ENCODE measurements at places on chromosomes 4 and X.

GRCh38 chr4:54268151-54268550 is 39.1 kb downstream of the PDGFRA start:
- DNase-seq = no peak

DNA sequence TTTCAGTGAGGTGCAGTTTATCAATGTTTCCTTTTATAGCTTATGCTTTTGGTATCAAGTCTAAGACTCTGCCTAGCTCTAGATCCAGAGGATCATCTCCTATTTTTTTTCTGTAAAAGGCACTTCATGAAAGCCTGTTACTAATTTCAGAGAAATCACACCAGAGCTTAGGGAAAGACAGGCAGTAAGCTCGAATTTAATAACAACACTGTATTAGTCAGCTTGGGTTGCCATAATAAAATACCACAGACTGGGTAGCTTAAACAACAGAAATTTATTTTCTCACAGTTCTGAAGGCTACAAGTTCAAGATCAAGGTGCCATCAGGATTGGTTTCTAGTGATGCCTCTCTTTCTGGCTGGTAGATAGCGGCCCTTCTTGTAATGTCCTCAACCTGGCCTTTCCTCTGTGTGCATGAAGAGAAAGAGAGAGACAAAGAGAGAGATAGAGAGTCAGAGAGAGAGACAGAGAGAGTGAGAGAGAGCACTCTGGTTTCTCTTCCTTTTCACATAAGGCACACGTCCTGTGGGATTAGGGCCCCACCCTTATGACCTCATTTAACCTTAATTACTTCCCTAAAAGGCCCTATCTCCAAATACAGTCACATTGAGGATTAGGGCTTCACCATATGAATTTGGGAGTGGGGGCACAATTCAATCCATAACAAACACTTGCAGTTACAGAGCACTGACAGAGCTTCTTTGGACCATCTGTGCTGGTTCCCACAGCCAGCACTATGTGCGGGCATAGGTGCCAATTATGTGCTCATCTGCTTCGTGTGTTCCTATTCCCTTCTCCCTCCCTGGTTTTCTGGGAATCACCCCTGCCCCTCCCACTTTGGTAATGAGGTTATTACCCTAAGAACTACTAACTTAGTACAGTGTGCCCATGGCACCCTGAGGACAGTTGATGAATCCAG is 114.8 kb upstream of the MED14 start:
- DNase-seq = no peak

- DNase-seq = no peak
These were observed at the start of gene ANXA10 for GRCh38 chr4:168092176-168092712. ANXA10 (plus strand) TSS chr4:168092537; CDS start chr4:168092701, 164 bp downstream.

- no peak for DNase-seq
These were observed 4.8 kb downstream of the ACOX3 start for GRCh38 chr4:8435656-8436121.

GRCh38 chr4:124111922-124112321 is 600.6 kb downstream of the ANKRD50 start:
- DNase-seq = no peak

GRCh38 chr4:78737035-78737434 is 39.1 kb upstream of the BMP2K start:
- no peak for DNase-seq

- DNase-seq = no peak
These were observed 53.9 kb upstream of the TET2 start for GRCh38 chr4:105092768-105093167.

GRCh38 chr4:26135331-26135730 is 185.5 kb upstream of the RBPJ start:
- DNase-seq = no peak

DNA sequence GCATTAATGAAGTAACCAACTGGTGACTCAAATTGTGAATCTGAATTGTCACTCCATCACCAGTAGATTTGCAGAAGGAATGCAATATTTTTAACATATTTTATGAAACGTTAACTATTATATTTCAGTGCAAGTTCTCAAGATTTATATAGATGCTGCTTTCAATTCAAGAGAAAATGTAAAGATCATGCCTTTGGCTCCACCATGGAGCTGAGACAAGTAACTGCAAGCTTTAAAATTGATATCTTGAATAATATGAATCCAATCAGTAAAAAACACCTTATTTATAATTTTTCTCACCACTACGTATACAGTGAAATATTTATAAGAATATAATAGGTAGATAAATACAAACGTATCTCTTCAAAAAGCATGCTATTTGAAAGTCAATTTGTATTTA is 27.8 kb upstream of the GALNTL6 start:
- no peak for DNase-seq

GRCh38 chr4:98626350-98626749 is 32.1 kb downstream of the TSPAN5 start:
- no peak for DNase-seq

DNA sequence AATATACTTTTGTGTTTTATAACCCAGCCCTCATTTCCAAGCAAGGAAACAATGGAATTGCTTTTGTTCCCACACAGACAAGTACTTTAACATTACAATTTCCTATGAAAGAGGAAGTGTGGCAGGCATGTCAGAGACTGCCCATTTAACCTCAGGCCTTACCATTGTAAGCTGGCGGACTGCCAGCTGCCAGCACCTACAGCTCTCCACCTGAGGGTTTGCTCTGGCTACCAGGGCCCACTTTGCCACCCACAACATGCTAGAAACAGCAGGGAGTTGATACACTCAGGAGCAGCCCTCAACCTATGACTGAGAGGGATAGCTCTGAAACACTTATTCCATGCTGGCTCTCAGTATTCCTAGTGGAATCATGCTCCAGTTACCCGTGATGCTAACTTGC is 152.3 kb upstream of the PRDX4 start:
- DNase-seq = no peak

- DNase-seq = no peak
These were observed 1.2 kb downstream of the RAP1GDS1 start for GRCh38 chr4:98262431-98262830.

DNA sequence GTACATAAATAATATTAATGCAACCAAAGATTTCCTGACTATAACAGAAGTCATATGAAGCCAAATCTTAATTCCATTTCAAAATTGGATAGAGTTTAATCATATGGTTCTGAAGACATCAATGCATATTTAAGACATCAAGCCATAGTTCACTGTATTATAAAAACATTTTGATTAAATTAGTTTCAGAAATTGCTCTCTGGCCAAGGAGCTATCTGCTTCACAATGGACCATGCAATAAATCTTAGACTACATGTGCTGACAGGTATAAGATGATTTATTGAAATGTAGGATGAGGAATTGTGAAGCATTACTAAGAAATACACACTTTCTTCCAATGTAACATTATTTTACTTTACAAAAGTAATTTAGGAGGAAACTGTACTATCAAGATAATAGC is 81.6 kb downstream of the MID1 start:
- DNase-seq = no peak

Measured in activated T-cell treated with anti-CD3 and anti-CD28 coated beads for 24 hours (primary cell).